ENCODE measurements at places on chromosomes 1 and 21.

DNA sequence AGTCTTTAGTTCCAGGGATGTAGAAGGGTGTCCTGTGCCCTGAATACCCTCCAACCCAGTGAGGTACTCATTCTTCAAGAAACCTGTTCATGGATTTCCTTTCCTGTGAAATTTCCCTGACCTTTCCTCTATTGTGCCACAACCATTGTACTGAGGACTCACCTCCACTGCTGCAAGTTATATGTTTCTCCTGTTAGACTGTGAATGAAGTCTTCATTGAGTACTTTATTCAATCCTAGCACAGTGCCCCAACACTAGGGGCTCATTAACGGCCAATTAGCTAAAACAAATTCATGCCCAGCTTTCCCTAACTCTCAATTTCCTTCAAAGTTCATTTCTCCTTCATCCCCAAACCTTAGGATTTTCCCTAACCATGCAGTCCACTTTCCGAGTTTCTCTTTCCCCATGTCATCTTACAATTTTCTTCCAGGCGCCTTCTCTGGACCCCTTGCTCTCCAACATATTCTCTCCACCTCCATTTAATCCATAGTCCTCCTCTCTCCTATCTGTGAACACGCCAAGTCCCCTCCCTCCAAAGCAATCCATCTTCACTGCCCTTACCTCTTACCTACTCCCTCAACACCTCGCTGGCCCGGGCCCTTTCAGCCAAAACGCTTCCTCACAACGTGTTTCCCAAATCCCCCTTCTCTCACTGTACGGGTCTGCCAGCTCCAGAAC lies 1.3 kb downstream of the TRIM33 start:
- no peak for DNase-seq

- DNase-seq, result no peak
These were observed 106.9 kb downstream of the DYRK1A start for GRCh38 chr21:37473491-37473890.

- DNase-seq, result no peak
These were observed 21.5 kb upstream of the CD2 start for GRCh38 chr1:116732726-116733125.

- no peak for DNase-seq
These were observed 4.6 kb downstream of the PLPP3 start for GRCh38 chr1:56574794-56575193.

All from Peyer's patch (tissue), 4 donors.